ENCODE measurements at places on chromosomes 3 and 15.

DNA sequence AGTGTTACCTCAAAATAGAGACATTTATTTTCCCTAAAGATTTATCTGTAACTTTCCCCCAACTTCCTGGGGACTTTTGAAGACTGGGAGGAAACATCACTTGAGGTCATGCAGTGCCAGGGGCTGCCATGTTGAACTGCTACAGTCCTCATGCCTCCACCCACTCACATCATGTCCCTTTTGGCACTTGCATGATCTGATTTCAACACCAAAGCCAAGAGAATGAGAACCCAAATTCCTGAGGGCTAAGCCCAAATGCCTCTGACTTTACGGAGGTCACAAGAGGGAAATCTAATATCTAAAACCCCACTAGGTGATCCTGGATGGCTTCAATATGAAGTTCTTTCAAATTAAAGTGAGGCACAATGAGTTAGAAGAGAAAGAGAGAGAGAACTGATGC, 213.1 kb downstream of the NTRK3 start:
- DNase-seq = no peak

GRCh38 chr3:23895181-23895580, 21.6 kb downstream of the NKIRAS1 start:
- no peak for DNase-seq

DNA sequence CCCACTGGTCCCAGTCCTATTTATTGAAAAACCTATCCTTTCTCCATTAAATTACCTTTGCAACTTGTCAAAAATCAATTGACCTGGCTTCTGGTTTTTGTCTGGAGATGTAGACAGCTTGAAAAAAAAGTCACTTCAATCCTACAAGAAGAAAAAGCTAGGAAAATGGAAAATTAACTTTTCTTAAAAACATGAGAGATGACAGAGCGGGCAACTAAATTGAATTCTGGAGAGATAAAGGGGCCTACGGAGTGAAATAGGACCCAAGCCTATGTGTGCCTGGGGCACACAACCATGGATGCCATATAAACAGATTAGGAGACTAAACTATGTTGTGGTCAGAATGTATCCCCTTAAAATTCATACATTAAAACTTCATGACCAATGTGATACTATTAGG, 363.3 kb upstream of the SLCO3A1 start:
- DNase-seq = no peak

- DNase-seq = no peak
Observed at GRCh38 chr15:88042047-88042446, 214.5 kb downstream of the NTRK3 start.

DNA sequence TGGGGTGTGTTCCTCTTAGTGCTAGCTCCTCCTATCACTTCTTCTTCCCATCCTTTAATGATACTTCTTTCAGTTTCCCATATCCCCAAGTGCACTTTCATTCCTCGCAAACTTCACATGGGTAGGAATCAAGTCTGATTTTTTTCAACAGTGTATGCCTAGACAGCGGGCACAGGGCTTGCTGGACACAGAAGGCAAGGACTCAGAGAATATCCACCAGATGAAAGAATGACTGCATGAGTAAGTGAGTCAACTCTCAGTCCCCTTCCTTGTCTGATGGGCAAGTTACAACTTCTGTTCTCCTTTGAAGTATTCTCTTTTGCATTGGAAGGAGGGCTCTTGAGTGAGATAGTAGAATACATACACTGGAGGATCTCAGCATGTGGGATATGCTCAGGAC, 3.1 kb upstream of the SQOR start:
- DNase-seq = no peak

- no peak for DNase-seq
Observed at GRCh38 chr3:179731544-179731943, 78.7 kb downstream of the USP13 start.

- no peak for DNase-seq
Observed at GRCh38 chr3:27641888-27642601, 80.1 kb downstream of the EOMES start.

DNA sequence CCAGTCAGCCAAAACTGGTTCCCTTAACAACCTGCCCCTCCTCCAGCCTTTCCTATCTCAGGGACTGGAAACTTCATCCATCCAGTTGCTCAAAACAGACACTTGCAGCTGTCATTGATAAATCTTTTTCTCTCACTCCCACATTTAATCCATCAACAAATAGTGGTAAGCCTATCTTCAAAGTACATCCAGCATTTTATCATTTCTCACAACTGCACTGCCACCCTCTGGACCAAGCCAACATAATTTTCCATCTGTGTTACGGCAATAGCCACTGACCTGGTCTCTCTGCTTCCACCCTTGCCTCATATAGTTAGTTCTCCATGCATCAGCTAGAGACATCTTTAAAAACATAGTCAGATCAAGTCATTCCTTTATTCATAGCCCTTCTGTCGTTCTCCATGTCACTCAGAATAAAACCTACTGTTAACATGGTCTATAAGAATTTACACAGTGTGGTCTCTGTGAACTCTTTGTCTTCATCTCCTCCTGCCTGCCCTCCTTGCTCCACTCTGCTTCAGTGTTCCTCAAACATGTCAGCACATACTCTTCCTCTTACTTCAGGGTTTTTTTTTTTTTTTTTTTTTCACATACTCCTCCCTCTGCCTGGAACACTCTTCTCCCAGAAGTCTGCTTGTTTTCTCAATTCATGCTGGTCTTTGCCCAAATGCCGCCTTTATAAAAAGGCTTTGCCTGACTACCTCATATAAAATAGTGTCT, 102.5 kb upstream of the COL6A5 start:
- DNase-seq = no peak

GRCh38 chr3:65833761-65834505, 204.8 kb downstream of the MAGI1 start:
- DNase-seq = peak; percentile 84

- DNase-seq = no peak
Observed at GRCh38 chr3:52366527-52366926, 50.4 kb downstream of the DNAH1 start.

Data from fibroblast of skin of right quadriceps (primary cell).